CD8-positive, alpha-beta memory T cell (primary cell): ENCODE measurements at places on chromosomes 2 and 18. TPM values are rescaled to one million over a fixed set of nuclear protein-coding genes. Genes with fewer than 3 reads are reported as not detected.

Gene ITGB6
- not detected for polyA plus RNA-seq

- DNase-seq = no peak
- H3K4me3 ChIP-seq = no peak overlapping the region
- H3K27ac ChIP-seq = no peak overlapping the region
Observed at GRCh38 chr2:37809931-37810570, 115.0 kb upstream of the RMDN2 start.

GRCh38 chr18:58166278-58166844 is 122.3 kb downstream of the NEDD4L start:
- no peak for DNase-seq
- no peak overlapping the region for H3K27ac ChIP-seq
- H3K4me3 ChIP-seq = no peak overlapping the region
- no peaks in the 10 kb centered on the region for H3K36me3 ChIP-seq
- no peaks in the 10 kb centered on the region for H3K4me1 ChIP-seq
- H3K27me3 ChIP-seq = no peaks in the 10 kb centered on the region

DNA sequence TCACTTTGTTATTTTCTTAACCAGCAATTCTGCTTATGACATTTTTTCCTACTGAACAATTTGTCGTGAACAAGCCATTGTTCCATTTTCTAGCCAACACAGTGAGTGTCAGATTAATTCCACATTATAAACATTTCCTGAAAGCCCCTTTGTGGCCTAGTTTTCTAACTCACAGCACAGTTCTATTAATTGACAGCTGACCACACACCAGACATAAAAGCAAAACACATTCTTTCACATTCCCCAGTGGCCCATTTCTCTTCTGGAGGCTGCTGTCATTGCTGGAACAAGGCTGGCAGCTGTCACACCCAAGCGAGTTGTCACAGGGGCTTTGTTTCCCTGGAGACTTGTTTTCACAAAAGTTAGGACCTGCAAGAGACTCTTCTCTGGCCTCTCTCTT is 50.7 kb downstream of the RNF152 start:
- no peaks in the 10 kb centered on the region for H3K36me3 ChIP-seq
- H3K4me3 ChIP-seq = no peak overlapping the region
- no peak for DNase-seq

- no peaks in the 10 kb centered on the region for H3K27me3 ChIP-seq
- H3K4me3 ChIP-seq = no peak overlapping the region
- H3K27ac ChIP-seq = no peak overlapping the region
- H3K4me1 ChIP-seq = no peaks in the 10 kb centered on the region
- DNase-seq = no peak
Observed at GRCh38 chr2:102848366-102848839, 86.6 kb downstream of the TMEM182 start.

GRCh38 chr2:157361526-157361925 is 35.9 kb upstream of the ERMN start:
- H3K36me3 ChIP-seq = no peaks in the 10 kb centered on the region
- no peak for DNase-seq
- peaks cover 25% of the 10 kb centered on the region for H3K4me1 ChIP-seq
